ENCODE measurements at places on chromosomes 1 and 21. TPM values are rescaled to one million over a fixed set of nuclear protein-coding genes. Genes with fewer than 3 reads are reported as not detected.

- no peak overlapping the region for H3K27ac ChIP-seq
- H3K36me3 ChIP-seq = peaks cover 19% of the 10 kb centered on the region
- no peak for DNase-seq
- peaks cover 32% of the 10 kb centered on the region for H3K4me1 ChIP-seq
These were observed 6.8 kb downstream of the PKNOX1 start for GRCh38 chr21:42981214-42981523.

- H3K36me3 ChIP-seq = no peaks in the 10 kb centered on the region
- no peaks in the 10 kb centered on the region for H3K27me3 ChIP-seq
- no peaks in the 10 kb centered on the region for H3K4me1 ChIP-seq
- H3K4me3 ChIP-seq = no peak overlapping the region
- H3K27ac ChIP-seq = no peak overlapping the region
These were observed 88.2 kb upstream of the OLFM3 start for GRCh38 chr1:102084771-102085535.

DNA sequence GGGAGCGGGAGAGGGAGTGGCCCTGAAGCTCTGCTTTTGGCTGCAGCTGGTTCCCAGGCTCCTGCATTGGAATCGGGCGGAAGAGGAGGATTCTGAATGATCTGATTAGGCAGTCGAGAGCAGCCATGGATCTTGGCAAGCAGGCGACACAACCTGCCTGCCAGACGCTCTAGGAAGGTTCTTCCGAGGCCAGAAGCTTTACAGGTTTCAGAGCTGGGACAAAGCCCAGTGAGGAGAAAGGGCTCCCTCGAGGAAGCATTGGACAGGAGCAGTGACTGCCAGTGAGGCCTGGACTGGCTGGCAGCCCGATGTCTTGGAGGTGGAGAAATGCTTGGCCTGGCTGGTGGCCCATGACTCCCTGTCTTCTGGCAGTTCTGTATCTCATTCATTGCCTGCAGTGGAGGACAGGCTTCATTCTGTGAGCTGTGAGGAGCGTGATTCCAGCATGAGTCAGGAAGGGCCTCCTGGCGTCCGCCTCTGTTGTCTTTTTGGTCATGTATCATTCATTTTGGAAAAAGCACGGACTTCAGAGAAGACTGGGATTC, 132.7 kb upstream of the IPO9 start:
- peaks cover 4% of the 10 kb centered on the region for H3K27me3 ChIP-seq
- H3K27ac ChIP-seq = no peak overlapping the region
- no peak overlapping the region for H3K4me3 ChIP-seq

DNA sequence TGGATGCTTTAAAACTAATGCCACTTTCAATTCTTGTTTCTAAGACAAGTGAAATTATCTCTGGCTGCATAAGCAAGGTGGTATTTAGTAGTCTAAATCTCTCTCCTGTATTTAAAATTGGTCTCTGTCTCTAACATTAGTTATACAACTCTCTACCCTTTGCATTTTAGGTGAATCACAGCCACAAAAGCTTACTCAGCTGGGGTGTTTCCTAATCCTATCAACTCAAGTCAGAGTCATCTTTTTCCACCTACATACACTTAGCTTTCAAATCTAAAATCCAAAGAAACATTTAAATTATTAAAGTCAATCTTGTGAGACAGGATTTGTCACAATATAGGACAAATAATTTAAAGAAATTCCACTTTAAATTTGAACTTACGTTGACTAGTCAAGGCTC, 255.1 kb upstream of the CXADR start:
- no peak overlapping the region for H3K4me3 ChIP-seq
- no peaks in the 10 kb centered on the region for H3K27me3 ChIP-seq
- no peaks in the 10 kb centered on the region for H3K4me1 ChIP-seq

DNA sequence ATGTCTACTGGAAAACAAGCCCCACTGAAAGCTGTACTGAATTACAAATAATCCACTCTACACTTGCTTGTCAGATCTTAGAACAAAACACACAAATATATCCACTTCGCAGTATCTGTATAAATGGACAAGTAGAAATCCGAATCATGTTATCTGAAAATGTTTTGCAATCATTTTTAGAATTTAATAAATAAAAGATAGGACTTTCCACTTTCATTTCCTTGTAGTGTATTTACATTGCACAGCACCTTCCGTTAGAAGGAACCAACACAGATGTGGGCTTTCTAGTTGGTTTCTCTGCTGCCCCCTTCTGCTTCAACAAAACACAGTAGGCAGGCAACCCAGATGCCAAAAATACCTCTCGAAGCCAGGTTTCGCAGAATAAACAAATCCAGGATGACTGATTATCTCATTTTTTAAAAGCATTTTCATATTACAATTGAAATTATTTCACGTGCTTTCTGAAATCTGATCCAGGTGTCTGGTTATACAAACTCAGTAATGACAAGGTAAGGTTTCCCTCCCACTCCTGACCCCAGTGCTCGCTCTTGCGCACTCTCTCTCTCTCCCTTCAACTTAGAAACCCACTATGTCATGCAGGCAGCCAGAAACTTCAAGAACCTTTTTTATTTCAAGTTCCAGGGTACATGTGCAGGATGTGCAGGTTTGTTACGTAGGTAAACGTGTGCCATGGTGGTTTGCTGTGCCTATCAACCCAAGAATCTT, 389.9 kb downstream of the SMYD3 start:
- peaks cover 14% of the 10 kb centered on the region for H3K4me1 ChIP-seq

- no peak overlapping the region for H3K27ac ChIP-seq
- peaks cover 13% of the 10 kb centered on the region for H3K4me1 ChIP-seq
- H3K36me3 ChIP-seq = peaks cover 23% of the 10 kb centered on the region
- DNase-seq = no peak
These were observed 184.7 kb upstream of the CACYBP start for GRCh38 chr1:174815036-174815435.

- H3K4me1 ChIP-seq = no peaks in the 10 kb centered on the region
- peaks cover 6% of the 10 kb centered on the region for H3K27me3 ChIP-seq
- DNase-seq = no peak
These were observed 110.0 kb upstream of the SERBP1 start for GRCh38 chr1:67540025-67540732.

DNA sequence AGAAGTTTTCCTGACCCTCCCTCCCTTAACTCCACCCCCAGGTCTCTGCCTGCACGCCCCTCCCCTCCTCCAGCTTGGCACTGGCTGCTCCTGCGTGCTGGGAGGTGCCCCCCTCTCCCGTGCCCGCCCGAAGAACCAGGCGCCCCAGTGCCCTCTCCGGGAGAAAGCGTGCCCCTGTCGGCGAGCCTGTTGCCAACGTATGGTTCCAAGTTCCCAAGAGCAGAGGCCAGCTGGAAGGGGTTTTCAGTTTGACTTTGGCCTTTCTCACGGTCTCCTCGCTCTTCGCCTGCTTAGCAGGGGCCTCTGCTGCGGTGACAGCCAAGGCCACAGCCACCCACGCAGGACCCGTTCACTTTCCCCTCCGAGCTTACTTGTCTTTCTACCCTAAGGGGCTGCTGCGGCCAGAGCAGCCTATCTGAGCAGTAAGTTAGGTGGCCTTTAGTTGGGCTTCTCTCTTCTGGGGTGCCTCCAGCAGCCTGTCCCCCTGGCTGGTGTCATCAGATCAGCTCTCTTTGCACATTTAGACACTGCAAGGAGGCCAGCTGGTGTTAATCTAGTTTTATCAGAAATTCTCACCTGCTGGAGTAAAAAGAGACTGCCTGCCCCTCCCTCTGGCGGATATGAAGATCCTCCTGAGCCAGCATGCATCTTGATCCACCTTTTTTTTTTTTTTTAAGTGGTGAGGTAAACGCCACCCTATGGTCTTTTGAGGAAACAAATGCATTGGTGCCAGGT, 1.5 kb downstream of the STUM start:
- peak overlapping the region; percentile 59 for H3K4me3 ChIP-seq
- peak; percentile 39 for DNase-seq
- H3K27me3 ChIP-seq = peaks cover 71% of the 10 kb centered on the region
- H3K27ac ChIP-seq = no peak overlapping the region

GRCh38 chr1:220409771-220410595, 118.0 kb upstream of the MARK1 start:
- no peaks in the 10 kb centered on the region for H3K4me1 ChIP-seq
- DNase-seq = no peak
- H3K27me3 ChIP-seq = peaks cover 2% of the 10 kb centered on the region

GRCh38 chr1:106619080-106619826, 437.2 kb upstream of the PRMT6 start:
- H3K4me1 ChIP-seq = no peaks in the 10 kb centered on the region
- no peaks in the 10 kb centered on the region for H3K36me3 ChIP-seq
- no peaks in the 10 kb centered on the region for H3K27me3 ChIP-seq
- H3K27ac ChIP-seq = no peak overlapping the region
- no peak for DNase-seq

DNA sequence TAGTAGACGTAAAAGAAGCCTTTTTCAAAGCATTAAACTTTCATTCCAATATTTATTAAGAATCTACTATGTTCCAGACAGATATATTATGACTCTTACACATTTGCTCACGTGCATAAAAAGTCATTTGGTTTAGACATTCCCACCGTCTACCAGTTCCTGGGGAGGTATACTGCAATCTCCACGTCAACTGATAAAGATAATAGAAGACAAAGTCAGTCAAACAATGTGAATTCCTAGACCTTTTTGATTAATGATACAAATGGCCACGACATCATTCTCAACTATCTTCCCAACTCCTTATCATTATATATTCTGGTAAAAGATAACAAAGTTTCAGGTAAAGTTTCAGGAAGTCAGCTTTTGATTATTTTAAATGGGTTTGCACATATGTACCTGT, 69.0 kb downstream of the SIPA1L2 start:
- no peaks in the 10 kb centered on the region for H3K4me1 ChIP-seq
- H3K27ac ChIP-seq = no peak overlapping the region
- H3K27me3 ChIP-seq = peaks cover 5% of the 10 kb centered on the region
- no peaks in the 10 kb centered on the region for H3K36me3 ChIP-seq

GRCh38 chr1:214010717-214011116, 22.9 kb downstream of the PROX1 start:
- no peak for DNase-seq
- no peaks in the 10 kb centered on the region for H3K4me1 ChIP-seq
- H3K36me3 ChIP-seq = no peaks in the 10 kb centered on the region
- no peak overlapping the region for H3K4me3 ChIP-seq
- H3K27me3 ChIP-seq = no peaks in the 10 kb centered on the region

DNA sequence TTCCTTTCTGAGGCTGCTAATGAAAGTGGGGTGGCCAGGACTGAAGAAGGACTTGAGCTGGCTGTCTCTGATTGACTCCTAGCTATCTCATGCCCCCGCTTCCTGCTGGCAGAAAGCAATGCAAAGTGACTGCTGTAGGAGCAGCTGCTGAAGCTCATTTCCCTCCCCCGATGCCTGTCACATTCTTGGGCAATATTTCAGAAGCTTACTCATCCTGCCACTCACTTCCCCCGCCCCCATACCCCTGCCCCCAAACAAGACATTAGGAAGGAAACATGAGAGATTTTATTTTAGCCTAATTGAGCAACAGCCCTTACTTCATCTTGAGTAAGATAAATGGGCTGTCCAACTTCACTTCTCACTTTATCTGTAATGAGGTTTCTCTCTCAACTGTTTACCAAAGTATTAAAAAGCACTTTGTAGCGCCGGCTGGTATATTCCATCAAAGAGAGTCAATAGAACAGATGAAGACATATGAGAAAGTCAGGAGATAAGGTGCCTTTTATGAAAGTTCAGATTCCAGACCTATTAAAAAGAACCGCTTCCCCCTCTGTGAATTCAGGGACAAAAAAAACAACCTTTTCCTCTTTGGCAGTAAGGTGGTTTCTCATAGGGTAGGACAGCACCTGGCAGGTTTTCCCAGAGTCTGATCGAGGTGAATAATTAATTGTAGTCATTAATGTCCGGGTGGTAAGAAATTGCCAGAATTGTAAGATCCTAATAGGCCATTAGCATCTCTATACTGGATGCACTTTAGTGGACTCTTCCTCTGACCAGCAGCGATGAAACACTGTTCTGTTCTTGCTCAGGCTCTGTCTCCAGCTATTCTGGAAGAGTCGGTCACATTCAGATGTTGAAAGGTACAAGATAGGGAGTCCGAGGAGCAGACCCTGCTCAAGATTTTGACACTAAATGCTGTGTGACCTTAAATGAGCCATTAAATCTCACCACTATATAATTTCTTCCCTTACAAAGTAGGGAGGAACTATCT, 70.2 kb downstream of the SH3GLB1 start:
- H3K36me3 ChIP-seq = no peaks in the 10 kb centered on the region
- peak overlapping the region; percentile 49 for H3K27ac ChIP-seq
- H3K4me3 ChIP-seq = peak overlapping the region; percentile 2
- DNase-seq = no peak
- H3K4me1 ChIP-seq = peaks cover 15% of the 10 kb centered on the region
- peaks cover 2% of the 10 kb centered on the region for H3K27me3 ChIP-seq

DNA sequence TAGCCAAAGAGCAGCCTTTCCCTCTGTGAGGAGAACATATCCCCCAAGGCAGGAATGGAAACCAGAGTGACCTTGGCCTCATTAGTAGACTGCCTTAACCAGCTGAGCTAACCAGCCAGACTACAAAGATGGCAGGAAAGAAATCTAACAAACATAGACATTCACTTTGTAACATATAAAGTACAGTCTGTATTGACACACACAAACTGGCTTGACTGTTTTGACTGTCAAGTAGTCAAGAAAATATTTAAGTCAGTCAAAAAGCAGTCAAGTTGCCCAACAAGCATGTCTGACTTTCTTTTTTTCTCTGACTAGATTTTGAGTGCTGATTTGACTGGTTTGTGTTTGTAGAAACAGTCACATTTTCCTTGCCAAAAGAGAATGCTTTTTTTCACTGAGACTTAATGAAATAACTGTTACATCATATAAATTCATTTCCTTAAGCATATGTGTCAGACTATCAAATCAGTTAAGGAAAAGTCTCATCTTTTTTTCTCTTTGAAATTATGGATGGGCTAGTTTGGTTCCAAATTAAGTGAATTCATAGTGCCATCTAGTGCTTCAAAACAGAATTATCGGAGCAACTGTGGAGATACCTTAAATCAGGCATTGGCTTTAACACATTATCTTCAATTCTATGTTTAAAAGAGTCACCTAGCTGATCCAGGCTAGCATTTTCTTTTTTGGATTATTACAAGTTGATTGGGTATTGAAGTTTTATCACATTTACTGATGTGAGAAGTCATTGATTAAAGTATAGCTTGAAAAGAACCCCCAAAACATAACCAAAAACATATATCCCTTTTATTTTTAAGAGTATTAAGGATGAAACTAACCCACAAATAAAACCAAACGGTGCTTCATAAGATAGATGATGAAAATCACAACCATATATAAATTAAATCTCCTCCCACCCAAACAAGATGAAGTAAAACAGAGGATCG, 75.0 kb downstream of the ATP6V1G3 start:
- H3K36me3 ChIP-seq = no peaks in the 10 kb centered on the region
- no peak overlapping the region for H3K4me3 ChIP-seq
- no peaks in the 10 kb centered on the region for H3K27me3 ChIP-seq
- no peak overlapping the region for H3K27ac ChIP-seq
- H3K4me1 ChIP-seq = peaks cover 4% of the 10 kb centered on the region

- peaks cover 32% of the 10 kb centered on the region for H3K27me3 ChIP-seq
- H3K4me3 ChIP-seq = peak within 1 kb of the TSS; percentile 58
- H3K27ac ChIP-seq = no peak within 1 kb of the TSS
- no peaks in the 10 kb centered on the region for H3K36me3 ChIP-seq
- no peaks in the 10 kb centered on the region for H3K4me1 ChIP-seq
These were observed at the start of gene DNAH14 for GRCh38 chr1:224929335-224930237. DNAH14 (plus strand) TSS chr1:224929675; CDS start chr1:224952703, 23,028 bp downstream.

Gene OR6K6
- total RNA-seq = not detected

Gene ZP4
- not detected for total RNA-seq

Gene PERM1
- total RNA-seq = not detected

Gene CA14
- total RNA-seq = not detected

Gene SLC30A2
- total RNA-seq = not detected

Gene TMEM240
- 1.9 TPM for total RNA-seq

Gene PTGER3
- total RNA-seq = 0.71 TPM

Gene FMO5
- 0.86 TPM for total RNA-seq

Gene B3GALT5
- total RNA-seq = not detected

Gene DONSON
- total RNA-seq = 33.6 TPM

Gene TRIM63
- not detected for total RNA-seq
